ENCODE measurements at places on chromosomes 1 and 21.

DNA sequence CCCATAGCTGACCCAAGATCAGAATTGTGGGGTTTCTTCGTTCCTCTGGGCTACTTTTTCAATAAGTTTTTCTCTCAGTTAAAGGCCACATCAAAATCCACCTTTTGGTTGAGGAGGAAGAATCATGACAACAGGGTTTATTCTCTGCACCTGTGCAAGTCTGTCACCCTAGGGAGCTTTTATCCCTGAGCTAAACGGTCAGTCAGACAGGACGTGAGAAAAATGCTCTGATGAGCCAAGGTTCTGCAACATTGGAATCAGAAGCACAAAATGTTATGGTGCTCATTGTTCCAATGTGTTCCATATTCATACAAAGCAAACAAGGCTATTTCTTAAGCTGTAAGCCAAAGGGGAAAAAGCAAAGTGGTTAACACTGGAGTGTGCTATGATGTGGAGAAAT, 7.4 kb upstream of the ERICH3 start:
- no peak for DNase-seq

- no peak for DNase-seq
Observed at GRCh38 chr1:167651161-167651693, 21.2 kb downstream of the RCSD1 start.

GRCh38 chr1:110424699-110425611, 17.5 kb upstream of the LAMTOR5 start:
- DNase-seq: peak; percentile 64

GRCh38 chr1:60906526-60906925, 175.8 kb upstream of the NFIA start:
- no peak for DNase-seq

DNA sequence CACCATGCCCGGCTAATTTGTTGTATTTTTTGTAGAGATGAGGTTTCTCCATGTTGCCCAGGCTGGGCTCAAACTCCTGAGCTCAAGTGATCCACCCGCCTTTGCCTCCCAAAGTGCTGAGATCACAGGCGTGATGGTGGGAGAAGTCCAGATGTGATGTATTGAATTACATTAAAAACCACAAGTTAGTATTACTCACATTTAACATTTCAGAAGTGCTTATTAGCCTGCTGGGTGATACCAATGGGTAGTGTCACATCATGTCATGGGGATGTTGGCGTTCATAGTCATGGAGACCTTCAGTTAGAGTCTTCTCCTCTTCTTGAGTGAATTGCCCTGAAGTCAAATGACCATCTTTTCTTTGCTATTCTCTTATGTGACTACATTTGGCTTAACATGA, 63.6 kb upstream of the VAMP3 start:
- DNase-seq: no peak
